GM23248 (cell line): ENCODE measurements at places on chromosomes 11 and 22. TPM values are rescaled to one million over a fixed set of nuclear protein-coding genes. Genes with fewer than 3 reads are reported as not detected.
A peak's percentile ranks its signal among the peaks of the same experiment; 100 is the strongest.

GRCh38 chr22:28920757-28921584 is 37.6 kb downstream of the ZNRF3 start:
- DNase-seq = no peak

GRCh38 chr11:68581439-68581838 is 102.9 kb upstream of the GAL start:
- DNase-seq = no peak

DNA sequence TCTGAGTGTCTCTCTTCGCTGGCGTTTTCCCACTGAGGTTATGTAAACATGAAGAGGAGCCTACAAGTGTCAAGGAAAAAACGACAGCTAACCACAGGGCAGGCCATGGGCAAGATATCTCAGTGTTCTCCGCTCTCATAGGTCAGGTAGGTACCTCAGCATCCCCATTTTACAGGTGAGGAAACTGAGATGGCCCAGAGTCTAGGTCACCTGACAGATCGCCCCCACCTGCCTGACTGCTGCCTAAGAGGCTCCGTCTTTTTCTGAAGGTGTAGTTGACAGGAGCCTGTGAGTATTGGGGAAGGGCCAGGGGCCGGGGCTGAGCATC is 847 bp upstream of the NDUFA6 start:
- no peak for DNase-seq

DNA sequence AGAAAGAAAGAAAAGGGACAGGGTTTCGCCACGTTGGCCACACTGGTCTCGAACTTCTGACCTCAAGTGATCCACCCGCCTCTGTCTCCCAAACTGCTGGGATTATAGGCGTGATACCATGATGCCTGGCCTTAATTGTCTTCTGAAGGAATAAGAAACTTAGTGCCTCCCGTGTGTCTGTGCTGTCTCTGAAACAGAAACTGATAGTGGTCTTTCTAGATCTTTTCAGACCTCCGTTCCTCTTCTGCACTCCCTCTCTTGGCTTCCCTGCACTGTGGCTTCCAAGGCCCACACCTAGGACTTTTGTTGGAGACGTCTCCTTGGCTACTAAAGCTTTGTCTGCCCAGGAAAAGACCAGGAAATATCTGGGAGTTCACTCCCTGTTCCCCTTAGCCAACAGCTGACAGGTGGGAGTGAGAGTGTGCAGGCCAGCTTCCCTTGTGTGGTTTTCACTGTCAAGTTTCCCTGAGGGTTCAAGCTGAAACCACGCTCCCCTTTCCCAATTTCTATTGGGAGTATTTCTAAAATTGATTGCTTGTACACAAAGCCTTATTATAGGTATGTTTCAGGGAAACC is 10.1 kb upstream of the HTR3B start:
- DNase-seq = no peak

DNA sequence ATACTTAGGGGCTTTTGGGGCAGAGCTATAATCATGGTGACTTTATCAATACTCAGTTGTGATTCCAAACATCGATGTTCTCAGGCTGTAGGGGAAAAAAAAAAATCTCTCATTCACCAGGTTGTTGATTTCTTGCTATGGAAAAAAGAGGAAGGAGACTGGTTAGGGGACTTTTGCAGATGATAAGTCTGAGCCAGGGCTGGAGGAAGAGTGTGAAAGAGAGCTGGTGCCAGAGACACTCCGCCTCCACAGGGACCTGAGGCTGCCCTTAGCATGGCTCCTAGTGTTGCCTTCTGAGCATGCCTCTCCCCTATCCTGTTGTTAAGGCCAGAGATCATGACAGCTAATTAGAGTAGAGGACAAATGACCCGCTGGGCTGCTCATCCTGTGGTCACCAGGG is 16.9 kb downstream of the UPB1 start:
- no peak for DNase-seq

- peak; percentile 53 for DNase-seq
Observed at GRCh38 chr11:132202621-132203020, 832.2 kb downstream of the NTM start.

- DNase-seq = no peak
Observed at GRCh38 chr11:76184551-76184993, 21.7 kb downstream of the WNT11 start.

GRCh38 chr11:124074554-124074953 is 33.4 kb upstream of the OR10G7 start:
- no peak for DNase-seq

DNA sequence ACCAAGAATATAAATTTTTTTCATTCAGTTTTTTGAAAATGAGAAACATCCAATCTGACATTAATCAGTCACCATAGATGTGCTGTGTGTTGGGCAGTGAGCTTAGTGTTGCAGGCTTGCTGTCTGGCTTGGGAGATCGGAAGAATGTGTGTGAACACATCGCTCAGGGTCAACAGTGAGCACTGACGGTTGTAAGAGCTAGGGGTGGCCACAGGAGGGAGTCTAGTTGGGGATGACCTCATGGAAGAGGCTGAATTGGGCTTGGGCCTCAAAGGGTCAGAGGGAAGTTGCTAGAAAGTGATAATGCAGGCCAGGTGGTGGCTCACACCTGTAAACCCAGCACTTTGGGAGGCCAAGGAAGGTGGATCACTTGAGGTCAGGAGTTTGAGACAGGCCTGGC is 375.4 kb downstream of the DDX10 start:
- DNase-seq = no peak

GRCh38 chr22:41023299-41023623 is 69.1 kb upstream of the EP300 start:
- no peak for DNase-seq

DNA sequence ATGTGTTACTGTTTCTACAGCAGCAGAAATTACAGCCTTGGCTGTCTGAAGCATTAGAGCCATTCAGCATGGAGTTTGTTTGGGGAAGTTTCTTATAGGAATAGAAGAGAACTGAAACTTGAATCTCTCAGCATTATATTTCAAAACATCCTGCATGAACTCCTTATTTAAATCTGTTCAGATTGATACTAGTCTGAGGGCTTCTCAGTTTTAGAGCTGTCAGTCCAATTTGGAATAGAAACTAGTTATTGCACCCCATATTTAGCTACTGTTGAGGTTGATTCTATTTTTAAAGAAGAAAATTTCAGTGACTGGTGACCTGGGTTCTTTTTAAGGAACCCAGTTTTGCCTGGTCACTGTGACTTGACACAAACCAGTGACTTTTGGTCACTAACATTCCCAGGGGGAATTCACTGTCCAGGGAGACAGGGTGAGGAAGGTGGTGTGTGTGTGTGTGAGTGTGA is 126.0 kb upstream of the TTC12 start:
- DNase-seq = no peak

- no peak for DNase-seq
Observed at GRCh38 chr11:15288863-15289262, 174.1 kb downstream of the INSC start.

DNA sequence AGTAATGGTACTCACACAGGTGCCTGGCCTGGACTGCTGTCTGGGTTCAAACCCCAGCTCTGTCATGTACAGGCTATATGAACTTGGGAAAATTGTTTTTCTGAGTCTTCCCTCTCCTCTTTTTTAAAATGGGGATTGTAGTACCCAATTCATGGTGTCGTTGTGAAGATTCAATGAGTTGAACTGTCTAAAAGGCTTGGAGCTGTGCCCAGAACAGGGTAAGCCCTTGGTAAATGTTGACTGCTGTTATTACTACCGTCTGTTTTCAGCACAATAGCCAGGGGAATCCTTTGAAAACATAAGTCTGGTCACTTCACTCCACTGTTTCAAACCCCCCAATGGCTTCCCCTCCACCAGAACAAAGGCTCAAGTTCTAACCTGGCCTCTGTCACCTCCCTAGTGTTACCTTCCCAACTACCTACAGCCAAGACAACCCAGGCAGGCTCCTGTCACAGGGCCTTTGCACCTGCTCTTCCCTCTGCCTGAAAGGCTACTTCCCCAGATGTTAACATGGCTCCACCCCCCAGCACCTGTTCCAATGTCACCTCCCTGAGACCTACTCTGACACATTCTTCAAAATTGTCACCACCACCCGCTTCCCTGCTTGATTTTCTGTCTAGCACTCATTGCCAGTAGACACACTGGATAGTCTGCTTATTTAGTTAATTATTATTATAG is 152.8 kb downstream of the CHST1 start:
- no peak for DNase-seq

- DNase-seq = no peak
Observed at GRCh38 chr11:70252844-70253243, 17.6 kb upstream of the PPFIA1 start.

GRCh38 chr11:44949160-44950030 is 1.3 kb downstream of the TP53I11 start:
- DNase-seq = peak; percentile 61

DNA sequence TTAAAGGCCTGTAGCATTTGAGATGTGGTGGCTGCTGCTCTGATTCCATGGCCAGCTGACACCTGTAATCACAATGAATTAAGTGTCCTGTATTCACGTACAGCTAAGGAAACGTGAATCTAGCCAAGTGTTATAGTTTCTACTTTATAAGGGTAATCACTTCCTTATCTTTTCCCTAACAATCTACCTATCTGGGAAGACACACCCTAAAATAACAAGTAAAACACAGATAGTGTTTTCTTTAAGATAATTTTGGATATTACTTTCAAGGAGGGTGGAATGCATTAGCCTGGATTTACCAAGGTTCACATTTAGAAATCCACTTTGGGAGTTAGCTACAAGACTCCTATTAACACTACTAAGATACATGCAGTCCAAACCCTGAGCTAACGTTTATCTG is 11.5 kb downstream of the CDON start:
- DNase-seq = no peak

- peak; percentile 24 for DNase-seq
Observed at GRCh38 chr11:121801394-121801748, 314.6 kb downstream of the BLID start.

- DNase-seq = no peak
Observed at GRCh38 chr22:39610246-39610645, 39.7 kb downstream of the CACNA1I start.

DNA sequence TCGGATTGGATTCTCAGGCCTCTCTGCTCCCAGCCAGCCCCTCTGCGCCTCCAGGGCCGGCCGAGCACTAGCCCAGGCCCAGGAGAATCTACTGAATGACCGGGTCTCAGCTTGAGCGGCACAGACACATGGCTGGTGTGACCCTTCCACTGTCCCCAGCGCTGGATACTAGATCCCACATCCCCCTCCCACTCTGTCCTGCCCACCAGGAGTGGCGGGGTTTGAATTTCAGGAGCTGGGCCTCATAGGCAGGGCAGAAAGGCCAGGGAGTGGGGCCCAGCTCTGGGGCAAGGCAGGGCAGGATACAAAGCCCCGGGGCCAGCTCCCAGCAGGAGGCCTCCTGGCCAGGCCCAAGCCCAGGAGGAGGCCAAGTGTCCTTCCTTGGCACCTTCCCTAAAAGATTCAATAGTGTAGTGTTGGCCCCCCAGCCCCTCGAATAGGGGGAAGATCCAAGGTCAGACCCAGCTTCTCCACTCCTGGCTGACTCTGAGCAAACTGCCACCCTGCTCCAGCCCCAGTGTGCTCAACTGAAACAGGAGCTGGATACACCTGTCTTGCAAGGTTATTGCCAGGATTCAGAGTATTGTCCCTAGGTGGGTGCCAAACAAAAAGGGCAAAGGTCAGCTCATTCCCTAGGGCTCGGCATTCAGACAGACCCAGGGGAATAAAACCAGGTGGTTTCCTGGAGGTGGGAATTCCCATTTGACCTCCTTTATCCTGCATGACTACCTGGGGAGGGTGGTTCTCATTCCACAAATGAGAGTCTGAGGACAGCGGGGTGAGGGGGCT is 22.5 kb upstream of the TCF20 start:
- DNase-seq = no peak

GRCh38 chr22:20749453-20749852 is 24.5 kb upstream of the SERPIND1 start:
- no peak for DNase-seq

DNA sequence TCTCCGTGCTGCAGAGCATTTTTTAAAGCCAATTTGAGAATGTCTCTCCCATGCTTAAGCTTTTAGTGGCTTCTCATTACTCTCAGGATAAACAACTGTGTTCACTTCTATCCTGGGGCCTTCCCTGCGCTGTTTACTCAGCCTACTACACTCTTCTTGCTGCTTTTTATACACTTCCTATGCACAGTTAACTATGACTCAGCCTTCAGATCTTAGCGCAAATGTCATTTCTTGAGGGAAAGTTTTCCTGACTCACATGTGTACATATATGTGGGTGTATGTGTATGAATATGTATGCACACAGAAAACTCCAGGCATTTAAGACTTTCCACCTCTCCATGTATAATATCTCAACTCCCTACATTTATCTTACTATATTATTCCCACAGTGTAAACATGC is 9.8 kb downstream of the THAP12 start:
- DNase-seq = peak; percentile 91

The PATE1 gene
- not detected in 2 replicates for total RNA-seq

The KRTAP5-1 gene
- not detected in 2 replicates for total RNA-seq

The APOL4 gene
- total RNA-seq = not detected in 2 replicates

The CPT1A gene
- total RNA-seq = 20.1 and 23.6 TPM in 2 replicates

The PACS1 gene
- 44.6 and 48.9 TPM in 2 replicates for total RNA-seq

The WBP2NL gene
- total RNA-seq = 0.43 TPM in 1 of 2 replicates, not detected in the other

The FREY1 gene
- not detected in 2 replicates for total RNA-seq
